ENCODE measurements at places on chromosomes 3 and 15. TPM values are rescaled to one million over a fixed set of nuclear protein-coding genes. Genes with fewer than 3 reads are reported as not detected.

- ATAC-seq, result no peak
Observed at GRCh38 chr15:39285663-39286062, 295.2 kb upstream of the THBS1 start.

DNA sequence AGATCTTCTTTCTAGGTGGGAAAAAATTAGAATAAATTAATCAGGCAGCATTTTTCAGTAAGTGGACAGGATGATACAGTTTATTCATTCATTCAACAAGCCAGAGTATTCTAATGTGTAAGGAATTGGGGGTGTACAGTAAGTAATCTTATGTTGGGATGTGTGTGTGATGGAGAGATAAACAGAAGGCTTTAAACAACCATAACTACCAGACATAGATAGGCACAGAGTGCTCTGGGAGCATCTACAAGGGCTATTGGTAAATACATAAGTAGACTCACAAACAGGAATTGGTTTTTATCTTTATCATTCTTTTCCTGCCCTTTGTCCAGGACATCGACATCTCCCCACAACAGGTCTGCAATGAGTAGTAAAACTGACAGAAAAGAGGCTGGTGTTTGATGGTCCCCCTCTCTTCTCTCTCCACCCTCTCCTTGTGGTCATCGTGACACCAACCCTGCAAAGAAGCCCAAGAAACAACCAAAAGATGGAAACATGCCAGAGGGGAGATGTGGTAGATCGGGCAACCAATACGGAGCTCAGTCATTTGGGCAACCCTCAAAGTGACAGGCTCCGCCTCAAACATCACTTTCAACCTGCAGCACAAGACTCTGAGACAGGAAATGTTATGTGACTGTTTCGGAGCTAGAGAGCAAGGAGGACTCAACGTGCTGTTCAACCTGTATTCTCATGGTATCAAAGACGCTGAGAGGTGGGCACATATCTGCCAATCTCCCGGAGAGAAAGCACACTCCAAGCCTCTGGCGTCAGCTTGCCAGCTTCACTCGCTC is 28.7 kb upstream of the B3GNT5 start:
- ATAC-seq, result no peak

DNA sequence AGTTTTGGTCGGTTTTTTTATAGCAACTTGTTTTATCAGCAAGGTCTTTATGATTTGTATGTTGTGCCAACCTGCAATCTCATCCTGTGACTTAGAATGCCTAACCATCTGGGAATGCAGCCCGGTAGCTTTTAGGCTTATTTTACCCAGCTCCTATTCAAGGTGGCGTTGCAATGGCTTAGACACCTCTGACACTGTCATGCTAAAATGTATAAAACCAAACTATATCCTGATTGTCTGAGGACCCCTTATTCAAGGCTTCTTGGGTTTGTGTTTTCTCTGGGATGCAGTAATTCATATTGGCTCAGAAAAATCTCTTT is 209.0 kb upstream of the ALCAM start:
- no peak for ATAC-seq

The EPHA3 gene
- total RNA-seq, result 96.9 TPM

GRCh38 chr3:198021320-198021719 is 61.3 kb downstream of the LMLN start:
- no peak for ATAC-seq

The PRSS50 gene
- 0.27 TPM for total RNA-seq

DNA sequence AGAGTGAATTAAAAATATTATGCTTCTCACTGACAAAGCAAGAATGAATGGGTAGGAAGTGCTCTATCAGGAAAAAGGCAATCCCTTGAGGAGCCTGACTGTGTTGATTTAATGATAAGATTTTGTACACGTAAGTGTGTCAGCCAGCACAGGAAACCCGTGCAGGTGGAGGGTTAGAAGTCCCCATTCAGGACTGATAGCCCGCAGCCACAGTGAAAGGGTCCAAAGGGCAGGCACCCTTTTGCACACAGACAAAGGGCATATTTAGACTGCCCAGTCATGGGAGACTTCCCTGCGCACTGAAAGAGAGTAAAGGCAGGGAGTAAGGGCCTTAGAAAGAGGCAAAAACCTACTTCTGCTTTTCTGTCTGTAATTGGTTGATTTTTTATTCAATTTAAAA is 26.4 kb upstream of the SKIL start:
- ATAC-seq, result no peak

- ATAC-seq, result peak; percentile 52
Observed at GRCh38 chr15:40343512-40343911, 2.8 kb upstream of the CCDC9B start.

GRCh38 chr3:10335190-10335738 is 14.4 kb upstream of the SEC13 start:
- no peak for ATAC-seq

DNA sequence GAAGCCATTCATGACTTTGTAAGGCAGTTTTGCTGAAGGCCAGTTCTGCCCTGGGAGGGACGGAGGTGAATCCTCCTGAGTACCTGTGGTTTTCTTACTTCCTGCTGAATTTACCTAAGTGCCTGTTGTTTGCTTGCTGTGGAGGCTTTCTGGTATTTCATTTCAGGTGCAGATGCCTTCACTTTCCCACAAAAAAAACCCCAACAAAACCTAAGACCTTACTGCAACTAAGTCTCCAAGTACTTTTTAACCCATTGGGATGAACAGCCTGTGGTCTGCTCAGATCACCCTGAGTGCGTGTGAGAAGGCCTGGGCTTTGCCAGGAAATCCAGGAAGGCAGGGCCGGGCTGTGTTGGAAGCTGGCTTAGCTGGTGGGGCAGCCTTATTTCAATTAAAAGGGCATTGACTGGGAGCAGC is 65.3 kb downstream of the IGF1R start:
- ATAC-seq, result no peak

DNA sequence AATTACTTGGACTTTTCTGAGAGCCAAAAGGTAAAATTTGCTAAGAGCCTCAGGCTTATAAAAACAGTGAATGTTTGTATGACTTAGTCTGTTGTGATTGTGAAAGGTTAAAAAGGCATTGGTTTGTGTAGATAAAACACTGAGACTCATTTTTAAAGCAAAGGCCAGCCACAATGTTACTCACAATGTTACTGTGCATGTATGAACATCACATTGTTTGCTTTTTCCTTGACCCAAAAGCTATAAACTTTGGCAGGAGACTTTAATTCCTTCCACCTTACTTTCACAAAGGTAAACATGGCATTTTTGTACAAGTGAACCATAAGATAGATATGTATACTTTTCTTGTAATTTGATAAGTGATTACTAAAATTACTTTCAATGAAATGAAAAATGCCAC is 70.5 kb downstream of the NPAP1 start:
- no peak for ATAC-seq

GRCh38 chr15:59958288-59958687 is 45.8 kb upstream of the FOXB1 start:
- ATAC-seq, result no peak

- ATAC-seq, result peak; percentile 54
Observed at GRCh38 chr15:61621146-61621545, 392.0 kb upstream of the RORA start.

GRCh38 chr3:97705764-97706163 is 58.8 kb upstream of the ARL6 start:
- ATAC-seq, result no peak

DNA sequence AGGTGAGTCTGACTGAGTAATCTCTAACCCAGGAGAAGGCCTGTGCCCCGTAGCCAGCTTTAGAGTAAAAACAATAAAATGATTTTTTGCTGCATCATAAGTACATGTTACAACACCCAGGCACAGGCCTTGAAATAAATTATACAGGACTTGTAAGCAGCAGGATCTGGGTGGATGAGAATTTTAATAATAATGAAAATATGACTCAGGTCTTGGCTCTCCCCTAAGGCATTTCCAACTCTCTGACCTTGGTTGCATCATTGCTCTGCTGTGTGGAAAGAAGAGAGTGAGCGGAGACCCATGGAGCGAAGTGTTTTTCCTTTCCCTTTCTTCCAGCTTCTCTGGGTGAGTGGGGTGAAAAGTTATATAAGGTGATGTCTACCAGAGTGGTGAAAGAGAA is 44.6 kb downstream of the EOMES start:
- peak; percentile 67 for ATAC-seq

DNA sequence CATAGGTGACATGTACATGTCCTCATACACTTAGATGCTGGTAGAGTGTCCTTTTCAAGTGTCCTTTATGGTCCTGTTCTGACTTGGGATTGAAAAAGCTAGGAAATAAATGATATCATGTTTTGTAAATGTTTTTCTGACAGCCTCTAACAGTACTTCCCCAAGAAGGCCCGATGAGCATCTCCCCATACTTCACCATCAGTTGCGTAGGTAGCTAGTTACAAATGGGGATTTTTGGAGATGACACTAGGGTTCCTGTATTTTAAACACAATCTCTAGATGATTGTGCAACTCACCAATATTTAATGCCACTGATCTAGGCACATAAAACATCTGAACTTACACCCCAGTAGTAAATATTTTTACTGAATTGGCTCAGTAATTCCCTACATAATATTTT is 27.8 kb downstream of the SLC25A26 start:
- no peak for ATAC-seq

The NR1I2 gene
- total RNA-seq, result 0.27 TPM

The PLA2G4E gene
- total RNA-seq, result 0.13 TPM

- ATAC-seq, result no peak
Observed at GRCh38 chr3:190016966-190017365, 103.7 kb downstream of the P3H2 start.

- ATAC-seq, result no peak
Observed at GRCh38 chr3:32200490-32200889, 38.0 kb upstream of the CMTM8 start.

The IL16 gene
- total RNA-seq, result 1.0 TPM

DNA sequence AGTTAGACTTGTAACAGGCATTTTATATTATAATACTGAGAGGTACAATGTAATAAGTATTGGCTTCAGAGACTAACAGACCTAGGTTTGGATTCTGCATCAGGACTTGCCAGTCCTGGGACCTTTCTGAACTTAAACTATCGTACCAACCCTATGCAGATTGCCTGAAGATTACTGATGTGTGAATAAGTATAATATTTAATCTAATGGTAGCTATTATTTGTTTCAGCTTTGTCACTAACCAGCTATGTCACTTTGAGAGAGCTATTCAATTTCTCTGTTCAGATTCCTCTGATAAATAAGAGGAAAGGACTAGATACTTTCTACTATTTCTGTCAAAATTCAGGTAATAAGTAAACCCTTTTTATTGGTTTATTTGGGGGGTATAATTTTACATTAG is 184.4 kb upstream of the NECTIN3 start:
- ATAC-seq, result no peak

- no peak for ATAC-seq
Observed at GRCh38 chr3:123664753-123665152, 79.9 kb upstream of the HACD2 start.

GRCh38 chr3:157416347-157417087 is 20.1 kb upstream of the PTX3 start:
- ATAC-seq, result no peak

The SYNPR gene
- not detected for total RNA-seq

DNA sequence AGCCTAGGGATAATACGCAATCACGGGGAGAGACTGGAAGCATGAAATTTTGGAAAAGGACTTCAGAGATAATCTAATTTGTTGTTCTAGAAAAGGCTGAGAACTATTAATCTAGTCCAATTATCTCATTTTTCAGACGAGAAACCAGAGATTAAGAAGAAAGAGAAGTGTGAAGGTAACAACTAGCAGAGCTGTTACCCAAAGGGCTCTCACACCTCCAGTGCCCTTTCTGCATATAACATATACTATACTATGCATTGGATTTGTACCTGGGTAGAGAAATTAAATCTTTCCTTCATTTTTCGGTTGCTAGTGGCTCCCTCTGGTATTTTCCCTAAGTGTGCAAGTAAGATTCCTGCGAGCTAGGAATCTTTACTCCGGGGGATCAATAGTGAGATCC is 13.4 kb upstream of the TM4SF19 start:
- ATAC-seq, result no peak

- ATAC-seq, result no peak
Observed at GRCh38 chr15:54636147-54636546, 560.6 kb downstream of the RSL24D1 start.

The RETNLB gene
- not detected for total RNA-seq

DNA sequence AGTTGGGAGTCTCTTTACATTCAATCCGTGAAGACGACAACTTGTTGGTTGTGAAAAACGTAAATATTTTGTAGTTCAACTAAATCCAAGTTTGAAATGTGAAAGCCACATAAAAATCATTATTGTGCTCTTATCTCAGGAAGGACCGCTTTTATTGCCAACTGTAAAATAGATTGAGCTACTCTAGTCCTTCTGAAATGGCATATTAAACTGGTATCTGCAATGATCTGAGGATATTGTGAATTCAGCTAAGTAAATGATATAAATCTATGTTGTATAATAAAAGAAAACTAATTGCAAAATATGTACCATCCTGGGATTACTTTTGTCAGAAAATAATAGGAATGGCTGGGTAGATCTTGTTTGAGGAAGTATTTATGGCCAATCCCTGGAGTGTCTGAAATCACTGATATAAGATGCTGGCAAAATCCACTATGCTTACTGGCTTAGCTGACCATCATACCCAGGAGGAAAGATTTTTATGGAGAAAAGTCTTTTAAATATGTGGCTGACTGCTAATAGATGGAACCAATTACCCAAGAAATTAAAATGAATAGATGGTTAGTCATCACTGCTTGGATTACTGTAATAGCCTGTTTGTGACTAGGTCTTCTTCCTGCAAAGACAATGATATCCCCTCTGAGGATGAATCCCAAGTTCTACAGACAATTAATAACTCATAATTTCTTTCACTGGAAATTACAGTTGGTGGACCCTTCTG is 191.8 kb downstream of the SEMA6D start:
- ATAC-seq, result no peak

- ATAC-seq, result no peak
Observed at GRCh38 chr3:101027286-101027685, 34.1 kb upstream of the ABI3BP start.

The RAB6B gene
- 4.0 TPM for total RNA-seq

DNA sequence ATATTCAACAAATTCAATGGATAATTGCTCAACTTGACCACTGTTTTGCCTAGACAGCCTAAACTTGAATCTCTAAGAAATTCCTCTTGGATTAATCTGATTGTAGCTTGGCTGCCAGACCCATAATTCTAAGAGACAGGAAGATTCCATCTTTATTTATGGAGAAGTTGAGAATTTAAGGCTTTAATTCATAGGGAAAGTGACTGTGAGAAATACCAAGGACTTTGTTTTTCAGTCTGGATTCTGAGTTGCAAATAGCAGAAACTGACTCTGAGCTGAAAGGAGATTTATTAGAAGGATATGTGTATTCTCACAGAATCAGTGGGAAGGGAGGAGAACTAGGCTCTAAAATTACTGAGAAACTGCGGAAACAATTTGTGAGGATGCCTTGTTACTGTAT is 195.7 kb downstream of the OXSM start:
- no peak for ATAC-seq

Data from motor neuron (in vitro differentiated cells).